M059J (cell line): ENCODE measurements at places on chromosomes 12 and 14. TPM values are rescaled to one million over a fixed set of nuclear protein-coding genes. Genes with fewer than 3 reads are reported as not detected.

The TOMM20L gene
- not detected in 2 replicates for total RNA-seq

The NGB gene
- not detected in 2 replicates for total RNA-seq

GRCh38 chr12:55715169-55715764 is 579 bp upstream of the BLOC1S1 start:
- DNase-seq = no peak

DNA sequence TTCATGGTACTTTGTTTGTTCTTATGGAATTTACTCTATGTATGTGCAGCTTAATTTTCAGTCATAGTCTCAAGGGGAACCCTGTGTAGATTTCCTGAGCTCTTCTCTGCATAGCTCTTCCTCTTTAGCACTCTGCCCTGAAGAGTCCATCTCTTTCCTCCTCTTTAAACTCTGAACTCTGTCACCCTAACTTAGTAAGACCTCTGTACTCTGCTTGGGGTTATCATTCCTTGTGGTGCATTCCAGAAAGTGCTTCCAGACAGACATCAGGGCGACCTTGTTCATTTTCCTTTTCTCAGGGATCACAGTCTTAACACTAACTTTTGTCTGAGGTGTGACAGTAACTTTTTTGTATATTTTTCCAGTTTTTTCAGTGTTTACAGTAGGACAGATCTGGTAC is 179.3 kb downstream of the RAD51B start:
- no peak for DNase-seq

- no peak for DNase-seq
These were observed 177.9 kb downstream of the KICS2 start for GRCh38 chr12:64044191-64044590.

GRCh38 chr12:10633541-10633940 is 20.1 kb upstream of the MAGOHB start:
- DNase-seq = no peak

DNA sequence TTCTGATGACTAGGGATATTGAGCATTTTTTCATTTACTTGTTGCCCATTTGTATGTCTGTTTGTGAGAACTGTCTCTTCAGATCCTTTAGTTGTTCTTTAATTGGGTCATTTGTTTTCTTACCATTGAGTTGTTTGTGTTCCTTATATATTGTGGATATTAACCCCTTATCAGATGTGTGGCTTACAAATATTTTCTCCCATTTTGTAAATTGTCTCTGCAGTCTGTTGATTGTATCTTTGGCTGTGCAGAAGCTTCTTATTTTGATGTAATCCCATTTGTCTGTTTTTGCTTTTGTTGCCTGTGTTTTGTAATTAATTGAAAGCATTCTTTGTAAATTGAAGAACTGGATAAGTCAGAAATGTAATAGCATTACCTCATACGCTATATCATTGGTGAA is 459.1 kb upstream of the FOXG1 start:
- DNase-seq = no peak

GRCh38 chr12:1356285-1356684 is 238.1 kb downstream of the FBXL14 start:
- no peak for DNase-seq

- DNase-seq = peak; percentile 43
These were observed 883 bp upstream of the CDCA4 start for GRCh38 chr14:105021656-105022275.

DNA sequence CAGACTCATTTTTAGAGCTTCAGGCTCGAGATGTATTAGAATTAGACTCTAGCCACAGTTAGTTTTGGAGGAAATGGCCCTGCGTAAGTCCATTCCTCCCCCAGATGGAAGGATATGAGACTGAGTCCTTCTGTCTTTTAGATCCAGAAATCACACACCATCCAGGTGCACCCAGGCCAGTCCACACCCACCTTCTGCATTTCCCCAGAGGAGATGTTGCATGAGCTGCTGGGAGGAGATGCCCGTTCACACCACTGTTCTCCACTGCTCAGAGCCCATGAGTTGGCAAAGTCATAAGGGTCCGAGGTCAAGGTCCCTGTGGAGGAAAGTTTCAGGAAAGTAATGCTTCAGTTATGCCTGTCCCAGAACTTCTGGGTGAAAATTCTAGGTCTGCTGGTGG is 29.2 kb downstream of the VWF start:
- DNase-seq = no peak

DNA sequence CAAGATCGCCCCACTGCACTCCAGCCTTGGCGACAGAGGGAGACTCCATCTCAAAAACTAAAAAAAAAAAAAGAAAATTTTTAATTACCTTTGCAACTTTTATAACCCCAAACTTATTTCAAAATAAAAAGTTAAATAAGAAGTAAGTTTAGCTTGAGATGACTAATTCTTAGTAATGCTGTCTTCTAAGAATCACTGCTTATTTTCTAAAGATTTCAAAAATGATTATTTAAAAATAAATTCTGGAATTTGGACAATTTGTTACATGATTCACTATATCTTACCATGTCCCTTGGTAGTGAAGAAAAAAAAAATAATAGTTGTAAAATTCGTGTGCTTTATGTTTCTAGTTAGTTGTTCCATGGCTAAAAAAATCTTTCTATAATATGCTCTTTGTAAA is 11.6 kb upstream of the HECTD1 start:
- DNase-seq = peak; percentile 3

GRCh38 chr12:45893240-45893639 is 97.1 kb downstream of the SCAF11 start:
- DNase-seq = no peak

- peak; percentile 76 for DNase-seq
These were observed 282.3 kb downstream of the CACNA1C start for GRCh38 chr12:2335109-2335508.
